ENCODE measurements at places on chromosomes 11 and 22.

- no peak for DNase-seq
Measured at GRCh38 chr11:117017456-117017855, 80.8 kb downstream of the SIK3 start.

- DNase-seq = no peak
Measured at GRCh38 chr11:126137136-126137535, 74.3 kb downstream of the RPUSD4 start.

GRCh38 chr11:34647532-34647931 lies 26.6 kb downstream of the EHF start:
- DNase-seq = no peak

DNA sequence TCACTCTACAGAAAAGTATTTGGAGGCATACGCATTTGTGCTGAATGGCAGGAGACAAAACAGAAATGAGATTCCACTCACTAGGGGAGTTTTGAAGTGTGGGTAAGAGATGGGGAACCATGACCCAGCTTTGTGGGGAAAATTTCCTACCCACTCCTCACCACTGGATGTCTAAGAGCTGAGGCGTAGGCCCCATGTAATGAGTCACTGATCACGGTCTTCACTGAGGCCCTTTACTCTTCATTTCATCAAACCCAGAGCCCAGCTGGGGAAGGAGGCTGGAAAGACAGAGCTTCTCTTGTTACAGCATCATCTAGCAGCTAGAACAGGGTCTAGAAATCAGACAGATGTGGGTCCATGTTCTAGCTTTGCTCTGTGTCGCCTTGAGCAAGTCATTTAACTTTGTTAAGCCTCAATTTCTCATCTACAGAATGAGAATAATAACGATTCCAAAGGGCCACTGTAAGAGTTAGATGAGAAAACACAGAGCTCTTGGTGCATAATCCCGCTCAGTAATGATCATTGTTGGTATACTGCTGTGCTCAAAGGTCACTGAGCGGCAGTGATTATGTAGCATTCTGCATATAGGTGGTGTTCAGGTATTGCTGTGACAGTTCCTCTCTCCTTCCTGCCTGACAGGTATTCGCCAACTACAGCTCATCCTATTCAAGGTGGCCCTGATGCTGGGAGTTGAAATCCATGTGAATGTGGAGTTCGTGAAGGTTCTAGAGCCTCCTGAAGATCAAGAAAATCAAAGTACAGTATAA lies 97.2 kb downstream of the MICAL2 start:
- DNase-seq = no peak

- DNase-seq = peak; percentile 18
Measured at GRCh38 chr11:24509114-24509513, 12.3 kb downstream of the LUZP2 start.

DNA sequence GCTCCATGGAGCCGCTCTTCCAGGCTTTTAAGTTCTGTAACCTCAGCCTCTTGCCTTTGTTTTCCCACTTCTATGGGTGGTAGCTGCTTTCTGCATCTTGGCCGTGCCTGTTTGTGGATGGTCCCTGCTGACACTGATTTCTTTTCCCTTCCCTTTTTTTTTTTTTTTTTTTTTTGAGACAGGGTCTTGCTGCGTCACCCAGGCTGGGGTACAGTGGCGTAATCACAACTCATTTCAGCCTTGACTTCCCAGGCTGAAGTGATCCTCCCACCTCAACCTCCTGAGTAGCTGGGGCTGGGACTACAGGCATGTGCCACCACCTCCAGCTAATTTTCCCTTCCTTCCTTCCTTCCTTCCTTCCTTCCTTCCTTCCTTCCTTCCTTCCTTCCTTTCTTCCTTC lies 57.7 kb upstream of the EP300 start:
- DNase-seq = no peak

- peak; percentile 22 for DNase-seq
Measured at GRCh38 chr11:5476186-5476819, 12.2 kb upstream of the OR52D1 start.

All from SJCRH30 (cell line).